ENCODE measurements at places on chromosomes 5 and 9. TPM values are rescaled to one million over a fixed set of nuclear protein-coding genes. Genes with fewer than 3 reads are reported as not detected.

- DNase-seq = no peak
- H3K36me3 ChIP-seq = no peaks in the 10 kb centered on the region
- H3K4me3 ChIP-seq = no peak overlapping the region
Observed at GRCh38 chr5:142118155-142118686, 9.6 kb downstream of the NDFIP1 start.

DNA sequence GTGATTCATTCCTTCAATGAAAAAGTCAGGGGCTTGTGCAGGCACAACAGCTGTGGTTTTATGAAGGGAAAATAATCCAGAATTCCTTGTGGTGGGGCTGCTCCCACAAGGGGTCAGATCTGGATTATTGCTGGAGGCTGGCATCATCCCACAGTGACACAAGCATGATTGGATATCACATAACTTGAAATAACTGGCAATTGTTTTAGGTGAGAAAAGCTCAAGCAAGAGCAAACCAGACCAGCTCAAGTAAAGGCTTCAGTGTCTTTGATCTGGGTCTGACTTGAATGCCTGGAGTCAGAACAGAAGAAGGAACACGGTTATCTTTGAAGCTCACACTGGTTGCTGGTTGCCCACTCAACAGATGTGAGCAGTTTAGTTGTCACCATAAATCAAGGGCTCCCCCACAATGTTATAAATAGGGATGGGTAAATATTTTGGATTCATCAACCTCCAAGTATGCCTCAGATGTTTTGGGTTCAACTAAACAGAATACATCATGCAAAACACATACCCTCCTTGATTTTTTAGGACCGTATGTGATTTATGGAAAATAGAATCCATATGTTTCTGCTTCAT is 3.1 kb upstream of the ZNF474 start:
- no peak overlapping the region for H3K4me3 ChIP-seq
- peaks cover 61% of the 10 kb centered on the region for H3K4me1 ChIP-seq
- DNase-seq = no peak
- peak overlapping the region; percentile 55 for H3K27ac ChIP-seq
- H3K36me3 ChIP-seq = no peaks in the 10 kb centered on the region

DNA sequence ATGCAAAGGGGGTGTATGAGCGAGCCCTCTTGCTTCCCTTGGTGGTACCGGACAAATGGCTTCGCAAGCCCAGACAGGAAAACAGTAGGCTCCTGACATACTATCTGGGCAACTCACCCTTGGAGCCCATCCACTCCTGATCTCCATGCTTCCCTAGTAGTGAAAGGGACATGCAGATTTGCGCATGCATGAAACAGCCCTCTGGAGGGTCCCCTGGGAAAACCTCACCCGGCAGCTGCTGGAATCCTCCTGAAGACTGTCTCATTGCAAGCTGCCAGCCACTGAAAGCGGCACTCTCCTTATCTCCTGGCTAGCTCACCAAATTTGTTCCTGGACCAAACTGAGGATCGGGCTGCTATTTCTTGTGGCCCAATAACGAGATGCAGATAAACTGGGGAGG is 10.2 kb downstream of the ZNF169 start:
- peaks cover 8% of the 10 kb centered on the region for H3K4me1 ChIP-seq
- no peak overlapping the region for H3K4me3 ChIP-seq
- H3K27me3 ChIP-seq = no peaks in the 10 kb centered on the region
- no peak for DNase-seq

GRCh38 chr5:179209359-179210150 is 135.7 kb downstream of the ADAMTS2 start:
- H3K36me3 ChIP-seq = no peaks in the 10 kb centered on the region
- DNase-seq = no peak
- H3K4me3 ChIP-seq = no peak overlapping the region

GRCh38 chr9:34771007-34771406 is 61.1 kb upstream of the CCL21 start:
- H3K27ac ChIP-seq = no peak overlapping the region
- H3K27me3 ChIP-seq = no peaks in the 10 kb centered on the region

DNA sequence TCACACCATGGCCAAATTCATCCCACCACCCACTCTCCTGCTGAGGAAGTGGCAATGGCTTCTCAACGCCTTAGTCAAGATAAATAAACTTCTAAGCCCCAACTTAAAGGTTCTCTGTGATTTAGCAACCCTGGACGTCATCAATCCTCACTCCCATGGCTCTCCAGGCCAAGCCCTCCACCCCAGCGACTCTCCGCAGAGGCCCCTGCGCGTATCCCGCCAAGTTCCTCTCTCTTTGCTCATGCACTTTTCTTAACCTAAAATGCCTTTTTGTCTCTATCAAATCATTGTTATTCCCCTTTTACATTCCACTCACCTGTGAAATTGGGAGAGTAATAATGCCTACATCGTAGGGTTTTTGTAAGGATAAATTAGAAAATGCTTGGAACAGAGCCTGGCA is 88.6 kb downstream of the NRG2 start:
- H3K36me3 ChIP-seq = no peaks in the 10 kb centered on the region
- H3K4me3 ChIP-seq = no peak overlapping the region
- peaks cover 12% of the 10 kb centered on the region for H3K4me1 ChIP-seq
- no peak overlapping the region for H3K27ac ChIP-seq
- no peaks in the 10 kb centered on the region for H3K27me3 ChIP-seq

GRCh38 chr5:168434001-168434400 is 52.3 kb upstream of the RARS1 start:
- no peaks in the 10 kb centered on the region for H3K36me3 ChIP-seq
- DNase-seq = no peak
- no peak overlapping the region for H3K27ac ChIP-seq
- no peak overlapping the region for H3K4me3 ChIP-seq
- H3K27me3 ChIP-seq = no peaks in the 10 kb centered on the region

DNA sequence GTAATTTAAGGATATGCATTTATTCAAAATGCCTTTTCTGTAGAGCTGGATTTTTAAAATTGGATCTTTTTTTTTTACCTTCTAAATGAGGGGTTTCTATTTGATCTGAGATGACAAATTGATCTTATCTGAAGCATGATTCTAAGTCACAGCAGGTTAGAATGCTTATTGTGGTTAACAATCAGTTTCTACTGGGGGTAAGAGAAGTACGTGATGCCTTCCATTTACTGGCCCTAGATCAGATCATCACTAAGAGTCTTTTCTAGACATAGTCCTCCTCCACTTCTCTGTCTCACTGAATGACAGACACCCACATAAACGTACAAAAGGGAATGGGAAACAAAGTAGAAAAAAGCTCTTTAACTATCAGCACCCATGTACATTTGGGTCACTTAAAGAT is 231.9 kb downstream of the DMAC1 start:
- H3K4me1 ChIP-seq = no peaks in the 10 kb centered on the region
- no peak for DNase-seq
- no peaks in the 10 kb centered on the region for H3K27me3 ChIP-seq
- H3K36me3 ChIP-seq = no peaks in the 10 kb centered on the region
- H3K27ac ChIP-seq = no peak overlapping the region

- no peak overlapping the region for H3K27ac ChIP-seq
- H3K4me1 ChIP-seq = no peaks in the 10 kb centered on the region
- no peaks in the 10 kb centered on the region for H3K27me3 ChIP-seq
- no peak for DNase-seq
- H3K36me3 ChIP-seq = no peaks in the 10 kb centered on the region
Observed at GRCh38 chr5:44708602-44709001, 100.1 kb upstream of the MRPS30 start.

DNA sequence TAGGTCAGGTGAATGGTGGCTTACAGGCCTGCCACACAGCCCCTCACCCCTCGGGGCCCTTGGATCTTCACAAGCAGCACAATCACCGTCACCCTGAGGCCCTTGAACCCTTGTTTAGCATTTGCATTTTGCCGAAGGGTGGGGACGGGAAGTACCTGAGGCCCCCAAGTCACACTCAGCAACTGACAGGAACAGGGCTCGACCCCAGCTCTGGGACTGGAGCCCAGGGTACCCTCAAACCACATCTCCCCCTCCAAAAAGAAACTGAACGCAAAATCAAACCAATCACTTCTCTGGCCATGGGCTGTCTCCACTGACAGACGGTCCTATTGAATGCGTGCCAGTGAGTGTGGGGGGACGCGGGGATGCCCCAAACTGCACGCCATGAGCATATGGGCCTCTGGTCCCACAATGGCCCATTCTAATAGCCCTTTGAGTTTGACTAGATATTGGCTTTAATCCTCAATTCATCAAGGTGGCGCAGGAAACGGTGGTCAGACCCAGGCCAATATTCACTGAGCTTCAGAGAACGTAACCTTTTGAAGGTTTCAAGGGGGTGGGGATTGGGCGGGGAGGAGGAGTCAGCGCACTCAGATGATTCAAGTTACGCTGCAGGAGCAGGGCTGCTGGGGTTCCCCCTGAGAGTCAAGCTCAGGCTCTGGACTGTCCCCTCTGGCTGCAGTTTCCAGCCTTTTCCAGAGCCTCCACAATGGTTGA is 176.0 kb downstream of the DAB2IP start:
- H3K4me1 ChIP-seq = no peaks in the 10 kb centered on the region
- DNase-seq = peak; percentile 42
- no peaks in the 10 kb centered on the region for H3K36me3 ChIP-seq
- no peak overlapping the region for H3K4me3 ChIP-seq
- no peak overlapping the region for H3K27ac ChIP-seq
- no peaks in the 10 kb centered on the region for H3K27me3 ChIP-seq

GRCh38 chr5:96093340-96093739 is 131.7 kb upstream of the ELL2 start:
- no peak overlapping the region for H3K4me3 ChIP-seq
- no peak overlapping the region for H3K27ac ChIP-seq
- DNase-seq = no peak
- H3K4me1 ChIP-seq = no peaks in the 10 kb centered on the region
- H3K36me3 ChIP-seq = no peaks in the 10 kb centered on the region

GRCh38 chr9:18473652-18474279 is at the start of gene ADAMTSL1:
TSS of gene ADAMTSL1 (plus strand) at chr9:18474153. CDS start at chr9:18474233, 80 bp downstream.
- DNase-seq = peak; percentile 74
- H3K4me1 ChIP-seq = peaks cover 16% of the 10 kb centered on the region
- H3K27ac ChIP-seq = peak within 1 kb of the TSS; percentile 56

The BASP1 gene
- total RNA-seq = 9.2 TPM

The BRD3 gene
- 34.5 TPM for total RNA-seq

The MYOT gene
- total RNA-seq = 22.1 TPM

The TTC23L gene
- total RNA-seq = 0.16 TPM

The TERT gene
- total RNA-seq = not detected

The DMRT3 gene
- not detected for total RNA-seq

The MARCHF11 gene
- not detected for total RNA-seq

The NUTM2G gene
- total RNA-seq = not detected

The FGF10 gene
- total RNA-seq = 25.9 TPM

The CTNND2 gene
- 0.36 TPM for total RNA-seq
